A549 treated with dexamethasone at 1 μM for 4 hours (cell line): ENCODE measurements at places on chromosomes 3 and 15. TPM values are rescaled to one million over a fixed set of nuclear protein-coding genes. Genes with fewer than 3 reads are reported as not detected.

The CACNA2D2 gene
- total RNA-seq = 0.48 to 0.77 TPM (median 0.67 TPM) in 5 replicates

The ABHD6 gene
- 9.3 to 12.0 TPM (median 11.4 TPM) in 5 replicates for total RNA-seq

The MYO5C gene
- 4.4 to 7.6 TPM (median 7.3 TPM) in 5 replicates for total RNA-seq

The GOLGA8A gene
- total RNA-seq = 3.1 to 11.2 TPM (median 6.9 TPM) in 5 replicates

The CLRN1 gene
- total RNA-seq = not detected in 5 replicates

The SAMMSON gene
- total RNA-seq = not detected in 5 replicates

The ROBO2 gene
- not detected in 5 replicates for total RNA-seq

The GP9 gene
- total RNA-seq = not detected in 5 replicates

The TRPM7 gene
- 22.4 to 26.7 TPM (median 23.8 TPM) in 5 replicates for total RNA-seq

The NAA80 gene
- total RNA-seq = 4.3 to 7.9 TPM (median 6.4 TPM) in 5 replicates

The RPP14 gene
- 11.1 to 13.0 TPM (median 11.6 TPM) in 5 replicates for total RNA-seq

The GLCE gene
- 14.5 to 17.2 TPM (median 17.1 TPM) in 5 replicates for total RNA-seq

The IGDCC3 gene
- 0.06 to 0.22 TPM (median 0.19 TPM) in 5 replicates for total RNA-seq

The TIGIT gene
- not detected in 5 replicates for total RNA-seq

The GOLGA8O gene
- 0.27 to 0.57 TPM (median 0.38 TPM) in 5 replicates for total RNA-seq

The UNC45A gene
- 45.3 to 62.6 TPM (median 58.8 TPM) in 5 replicates for total RNA-seq

The NRG4 gene
- 0.25 to 1.1 TPM (median 0.68 TPM) in 5 replicates for total RNA-seq

The TOMM70 gene
- total RNA-seq = 47.7 to 56.0 TPM (median 49.6 TPM) in 5 replicates

The SPTSSB gene
- 0.04 to 0.06 TPM in 2 of 5 replicates, not detected in the others for total RNA-seq

The SLC9A9 gene
- 0.07 to 0.40 TPM (median 0.27 TPM) in 5 replicates for total RNA-seq

The SCN11A gene
- total RNA-seq = not detected in 5 replicates
